WTC11 (cell line): ENCODE measurements at places on chromosomes 1 and 21. TPM values are rescaled to one million over a fixed set of nuclear protein-coding genes. Genes with fewer than 3 reads are reported as not detected.
A peak's percentile ranks its signal among the peaks of the same experiment; 100 is the strongest.

PLD5 gene
- total RNA-seq, result 3.4 to 6.4 TPM (median 4.7 TPM) in 3 replicates

CYP4A11 gene
- total RNA-seq, result 0.11 to 0.53 TPM (median 0.23 TPM) in 3 replicates

GRCh38 chr1:193558491-193559028, 372.1 kb upstream of the B3GALT2 start:
- DNase-seq, result no peak

DNA sequence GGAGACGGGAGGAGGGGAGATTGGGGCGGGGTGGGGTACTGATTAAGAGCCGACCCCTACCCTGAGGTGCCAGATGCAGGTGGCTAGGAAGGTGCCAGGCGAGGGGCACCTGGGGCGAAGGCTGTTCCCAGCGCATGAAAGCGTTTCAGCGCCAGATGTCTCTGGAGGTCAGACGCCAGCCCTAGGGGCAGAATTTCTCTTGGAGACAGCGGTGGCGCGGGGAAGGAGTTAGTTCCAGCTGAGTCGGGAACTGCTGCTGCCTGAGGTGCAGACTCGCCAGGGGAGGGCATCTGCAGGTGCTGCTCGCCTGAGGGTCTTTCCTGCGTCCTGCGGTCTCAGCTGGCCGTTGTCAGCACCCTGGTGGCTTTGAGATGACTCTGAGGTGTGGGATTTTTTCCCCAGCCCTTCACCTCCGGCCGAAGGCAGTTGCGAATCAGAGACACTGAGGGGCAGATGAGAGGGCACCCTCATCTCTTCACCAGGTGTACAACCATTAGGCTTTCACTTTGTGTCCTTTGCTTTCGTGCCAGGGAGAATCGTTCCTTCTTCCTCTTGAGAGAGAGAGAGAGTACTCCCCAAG, 539 bp downstream of the CGN start:
- peak; percentile 58 for DNase-seq

- no peak for DNase-seq
Measured at GRCh38 chr1:66237722-66238479, 296.1 kb upstream of the SGIP1 start.

GRCh38 chr1:182395906-182396305, 4.3 kb upstream of the GLUL start:
- no peak for DNase-seq

DNA sequence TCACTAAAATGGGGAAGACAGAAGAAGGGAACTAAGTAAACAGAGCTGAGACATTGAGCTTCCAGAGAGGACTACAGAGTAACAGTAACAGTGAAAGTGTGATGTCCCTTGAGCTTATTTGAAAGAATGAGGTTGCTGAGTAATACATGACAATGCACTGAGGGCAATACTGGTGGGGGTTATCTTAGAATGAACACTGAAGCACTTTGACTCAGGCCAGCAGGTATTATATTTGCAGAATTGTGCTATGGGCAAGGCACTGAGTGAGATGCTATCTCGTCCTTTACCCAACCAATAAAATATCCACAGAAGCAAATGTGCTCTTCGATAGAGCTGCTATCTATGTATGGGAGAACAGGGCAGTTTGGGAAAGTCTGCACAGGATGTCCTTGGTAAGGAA, 133.2 kb downstream of the DISP1 start:
- no peak for DNase-seq

DNA sequence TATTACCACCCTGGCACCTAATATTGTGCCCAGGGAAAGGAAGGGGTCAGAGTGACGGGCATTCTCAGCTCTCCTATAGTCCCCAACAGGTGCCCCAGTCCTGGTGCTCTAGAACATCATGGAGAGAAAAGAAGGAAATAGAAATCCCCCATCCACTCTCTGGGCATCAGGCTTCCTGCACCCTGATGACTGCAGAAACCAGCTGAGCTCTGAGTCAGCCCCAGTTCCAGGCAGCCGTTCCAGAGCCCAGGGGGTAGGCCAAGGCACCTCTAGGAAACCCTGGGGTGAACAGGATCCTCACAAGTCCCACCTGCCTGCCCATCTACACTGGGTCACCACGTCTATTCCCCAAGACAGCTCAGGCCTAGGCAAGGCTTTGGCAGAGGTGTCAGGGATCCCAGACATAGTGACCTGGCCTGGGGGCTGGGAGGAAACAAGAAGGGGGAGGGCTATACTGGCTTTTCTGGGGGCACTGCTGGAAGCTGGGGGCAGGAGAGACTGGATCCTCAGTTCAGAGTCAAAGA, 709 bp downstream of the NECTIN4 start:
- DNase-seq, result no peak
